ENCODE measurements at places on chromosomes 6 and 20.
A peak's percentile ranks its signal among the peaks of the same experiment; 100 is the strongest.

- DNase-seq = no peak
These were observed 136.0 kb downstream of the EDN1 start for GRCh38 chr6:12426121-12426520.

- DNase-seq = peak; percentile 87
These were observed 50.5 kb upstream of the ASIP start for GRCh38 chr20:34190679-34191090.

DNA sequence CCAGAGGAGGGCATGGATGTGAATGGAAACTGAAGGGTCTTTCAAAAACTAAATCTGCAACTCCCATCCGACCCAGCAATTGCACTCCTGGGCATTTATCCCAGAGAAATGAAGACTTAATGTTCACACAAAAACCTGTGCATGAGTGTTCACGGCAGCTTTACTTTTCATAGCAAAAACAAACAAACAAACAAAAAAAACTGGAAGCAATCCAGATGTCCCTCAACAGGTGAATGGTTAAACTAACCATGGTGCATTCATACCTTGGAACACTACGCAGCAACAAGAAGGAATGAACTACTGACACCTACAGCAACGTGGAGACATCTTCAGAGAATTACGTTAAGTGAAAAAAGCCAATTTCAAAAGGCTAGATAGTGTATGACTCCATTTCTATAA is 32.2 kb downstream of the PMEPA1 start:
- no peak for DNase-seq

DNA sequence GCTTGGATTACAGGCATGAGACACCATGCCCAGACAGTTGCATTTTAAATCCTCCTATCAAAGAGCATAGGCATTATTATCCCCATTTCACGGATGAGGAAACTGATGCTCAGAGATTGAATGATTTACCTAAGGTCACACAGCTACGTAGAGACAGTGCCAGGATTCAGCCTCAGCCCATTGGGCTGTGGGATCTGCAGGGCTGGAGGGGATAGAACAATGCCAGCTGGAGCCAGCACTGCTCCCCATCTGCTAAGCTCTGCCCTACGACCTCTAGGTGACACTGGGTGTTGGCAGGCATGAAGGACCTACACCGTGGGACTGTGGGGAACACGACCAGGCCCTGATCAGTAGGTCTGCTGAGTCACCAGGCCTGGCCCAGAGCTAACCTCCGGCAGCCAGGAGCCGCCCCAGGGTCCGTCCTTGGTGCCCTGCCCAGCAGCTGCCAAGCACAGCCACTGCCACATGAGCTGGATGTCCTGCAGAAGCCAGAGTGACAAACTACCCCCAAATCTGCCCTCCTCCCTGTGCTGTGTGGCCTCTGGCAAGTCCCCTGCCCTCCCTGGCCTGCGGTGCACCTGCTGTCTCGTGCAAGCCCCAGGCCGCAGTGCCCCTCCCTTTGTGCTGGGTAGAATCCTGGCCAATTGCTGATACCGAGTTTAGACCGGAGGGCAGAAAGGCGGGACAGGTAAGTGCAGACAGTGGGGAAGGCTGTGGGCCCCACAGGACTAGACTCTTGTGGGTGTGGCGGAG is 47.6 kb upstream of the PTGIS start:
- DNase-seq = no peak

GRCh38 chr6:108921547-108922361 is 73.5 kb downstream of the ARMC2 start:
- DNase-seq = peak; percentile 78

GRCh38 chr6:29680416-29680815 is 536 bp downstream of the ZFP57 start:
- no peak for DNase-seq

Measured in fibroblast of skin of right biceps (primary cell).